Stimulated activated CD4-positive, alpha-beta T cell treated with anti-CD3 and anti-CD28 coated beads, TNF-alpha, amount 100 ng/mL, for 4 hours (primary cell): ENCODE measurements at places on chromosomes 4 and X.
A peak's percentile ranks its signal among the peaks of the same experiment; 100 is the strongest.

DNA sequence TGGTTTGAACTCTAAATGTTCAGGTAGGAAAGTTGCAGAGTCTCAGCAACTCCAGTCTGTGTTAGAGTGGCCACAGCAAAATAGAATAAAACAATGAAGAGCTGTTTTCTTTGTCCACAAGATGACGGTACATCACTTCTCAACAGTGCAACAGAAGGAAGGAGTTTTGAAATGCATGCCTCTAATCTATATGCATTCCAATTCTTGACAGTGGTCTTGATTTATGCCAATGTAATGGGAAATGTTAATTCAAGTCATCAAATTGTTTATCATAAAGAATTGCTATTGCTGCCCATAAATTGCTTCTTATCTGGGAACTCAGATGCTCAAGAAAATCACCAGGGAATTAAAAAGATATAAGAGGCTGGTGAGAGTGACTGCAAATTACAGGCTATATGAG, 195.5 kb upstream of the PRPS2 start:
- no peak for DNase-seq

DNA sequence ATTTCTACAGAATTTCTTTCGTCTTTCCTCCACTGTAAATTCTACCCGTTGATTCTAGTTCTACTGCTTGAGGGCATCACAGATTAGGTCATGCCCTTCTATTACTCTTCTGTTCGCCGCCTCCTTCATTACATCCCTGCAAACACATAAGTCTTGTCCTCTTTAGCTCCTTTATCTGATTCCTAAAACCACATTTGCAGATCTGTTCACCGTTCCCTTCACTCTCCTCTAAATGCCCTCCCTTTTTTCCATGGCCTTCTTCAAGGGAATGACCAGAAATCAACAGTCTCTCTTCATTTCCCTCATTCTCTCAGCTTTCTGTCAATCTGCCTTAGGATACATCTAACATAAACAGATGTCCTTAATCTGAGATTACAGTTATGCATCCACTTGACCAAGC, 43.1 kb downstream of the BTC start:
- no peak for DNase-seq

DNA sequence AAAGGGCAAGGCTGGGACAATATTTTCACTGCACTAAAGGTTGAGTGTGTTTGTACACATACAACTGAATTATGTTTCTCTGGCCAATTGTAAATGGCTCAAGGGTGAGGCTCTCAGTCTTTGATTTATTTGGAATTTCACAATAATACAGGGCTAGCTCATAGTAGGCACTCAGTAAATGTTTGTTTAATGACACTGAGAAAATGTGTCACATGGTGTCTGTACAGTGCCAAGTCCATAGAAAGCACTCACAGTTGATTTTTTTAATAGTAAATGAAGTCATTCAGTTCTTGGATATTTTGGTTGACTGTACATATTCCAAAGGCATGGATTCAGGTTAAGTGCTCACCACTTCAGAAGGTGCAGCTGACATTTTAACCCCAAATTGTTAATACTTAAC, 176.4 kb downstream of the IL1RAPL2 start:
- no peak for DNase-seq

GRCh38 chr4:137981277-137981676, 260.9 kb downstream of the SLC7A11 start:
- no peak for DNase-seq

GRCh38 chrX:18871161-18871890, 112.6 kb downstream of the PHKA2 start:
- DNase-seq = no peak

GRCh38 chr4:184932343-184932742, 85.9 kb upstream of the HELT start:
- DNase-seq = no peak

DNA sequence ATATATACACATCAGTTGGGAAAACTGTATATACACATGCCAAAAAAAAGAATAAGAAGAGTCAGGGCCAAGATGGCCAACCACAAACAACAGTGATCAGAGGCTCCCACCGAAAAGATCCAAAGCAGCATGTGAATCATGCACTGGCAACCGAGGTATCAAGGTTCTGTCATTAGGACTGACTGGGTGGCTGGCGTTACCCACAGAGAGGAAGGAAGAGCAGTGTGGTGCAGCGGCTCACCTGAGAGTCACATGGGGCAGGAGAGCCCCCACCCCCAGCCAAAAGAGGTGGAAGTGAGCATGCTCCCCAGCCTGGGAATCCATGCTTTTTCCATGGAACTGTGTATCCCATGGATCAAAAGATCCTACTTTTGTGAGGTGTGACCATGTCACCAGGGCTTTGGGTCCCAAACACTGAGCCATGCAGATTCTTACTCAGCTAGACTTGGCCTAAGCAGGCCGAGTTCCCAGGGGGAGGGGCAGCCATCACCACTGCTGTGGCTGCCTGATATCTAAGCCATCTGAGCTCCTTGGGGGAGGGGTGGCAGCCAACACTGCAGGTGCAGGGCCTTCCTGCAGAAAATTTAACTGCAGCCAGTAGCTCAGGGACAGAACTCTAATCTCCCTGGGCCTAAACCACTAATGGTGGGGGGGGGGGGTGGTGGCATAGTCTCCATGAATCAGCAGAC, 52.8 kb downstream of the P2RY10 start:
- no peak for DNase-seq

DNA sequence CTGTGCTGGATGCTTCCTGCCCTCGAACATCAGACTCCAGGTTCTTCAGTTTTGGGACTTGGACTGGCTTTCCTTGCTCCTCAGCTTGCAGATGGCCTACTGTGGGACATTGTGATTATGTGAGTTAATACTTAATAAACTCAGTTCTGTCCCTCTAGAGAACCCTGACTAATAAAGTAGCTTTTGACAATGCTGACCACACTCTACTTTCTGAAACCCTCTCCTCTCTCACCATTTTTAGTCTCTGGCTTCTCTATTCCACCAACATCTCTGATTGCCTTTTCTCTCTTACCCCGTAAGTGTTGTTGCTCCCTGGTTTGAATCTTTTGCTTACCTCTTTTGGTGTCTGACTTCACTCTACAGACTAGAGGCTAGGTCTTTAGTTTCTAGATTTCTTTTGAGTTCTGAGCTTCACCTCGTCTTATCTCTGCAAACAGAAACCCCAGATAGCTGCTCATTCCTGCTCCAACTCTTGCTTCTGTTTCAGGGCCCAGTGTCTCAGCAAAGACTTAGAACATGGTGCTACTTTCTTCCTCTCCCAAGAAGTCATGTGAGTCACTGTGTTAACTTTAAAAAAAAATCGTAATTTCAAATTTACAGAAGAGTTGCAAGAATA, 11.4 kb downstream of the TMSB4X start:
- DNase-seq = no peak

GRCh38 chr4:145130130-145130529, 32.0 kb downstream of the ABCE1 start:
- no peak for DNase-seq

DNA sequence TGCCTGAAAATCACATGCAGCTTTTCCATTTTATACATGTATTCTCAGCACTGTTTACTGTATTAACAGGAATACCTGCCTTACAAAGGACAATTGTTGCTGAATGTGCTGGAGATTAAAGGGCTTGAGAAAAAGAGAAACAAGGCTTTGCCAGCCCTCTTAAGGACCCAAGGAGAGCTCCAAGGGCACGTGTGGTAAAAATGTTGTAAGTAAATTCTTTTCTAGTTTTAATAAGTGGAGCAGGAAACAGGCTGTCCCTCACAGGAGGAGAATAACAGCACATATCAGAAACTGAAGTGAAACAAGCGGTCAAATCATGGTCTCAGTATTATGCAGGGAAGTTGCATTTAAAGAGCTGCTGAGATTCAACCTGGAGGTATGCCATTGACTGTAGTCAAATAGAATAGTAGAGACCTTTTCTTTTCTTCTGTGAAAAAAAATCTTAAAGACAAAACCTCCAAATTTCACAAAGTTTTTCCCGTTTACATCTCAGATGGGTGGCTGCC, 18.5 kb downstream of the IGFBP7 start:
- DNase-seq = no peak

DNA sequence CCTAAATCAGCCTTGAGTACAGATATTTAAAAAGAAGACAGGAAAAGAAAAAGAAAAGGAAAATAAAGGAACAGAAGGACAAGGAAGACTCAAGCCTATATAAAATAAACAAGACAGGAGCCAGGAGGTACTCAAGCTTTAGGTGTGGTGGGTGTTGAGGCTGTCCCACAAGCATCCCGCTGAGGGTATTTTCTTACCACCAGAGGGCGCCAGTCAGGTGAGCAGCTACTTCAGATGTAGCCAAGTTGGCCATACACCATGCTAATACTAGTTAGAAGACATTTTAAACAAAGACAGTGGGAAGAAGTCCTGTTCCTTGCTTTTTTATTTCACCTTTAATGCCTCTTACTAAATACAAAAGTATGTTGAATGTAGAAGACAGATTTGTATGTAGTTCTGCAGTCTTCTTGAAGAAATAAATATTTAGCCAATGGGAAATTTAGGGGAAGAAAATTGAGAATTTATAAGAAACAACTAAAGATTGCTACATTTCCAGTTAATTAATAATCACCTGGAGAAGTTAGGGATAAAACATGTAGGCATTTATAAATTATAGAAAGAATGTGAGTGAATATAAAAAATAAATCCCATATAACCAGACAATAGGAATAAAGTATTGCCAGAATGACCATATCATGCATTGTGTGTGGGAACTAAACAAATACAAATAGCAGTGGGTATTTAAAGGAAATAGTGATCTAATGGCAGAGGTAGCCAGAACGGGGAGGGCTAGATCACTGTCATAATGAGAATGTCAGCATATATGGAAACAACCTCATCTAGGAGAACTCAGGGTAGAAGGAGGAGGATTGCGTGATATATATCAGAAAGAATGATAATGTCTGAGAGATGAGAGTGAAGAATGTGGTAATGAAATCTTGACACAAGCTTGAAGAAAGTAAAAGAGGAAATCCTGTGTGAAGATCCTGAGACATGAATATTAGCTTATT, 71.0 kb downstream of the MTHFD2L start:
- DNase-seq = peak; percentile 46
